Stimulated activated CD4-positive, alpha-beta T cell treated with anti-CD3 and anti-CD28 coated beads, Interleukin-12 subunit alpha, Interleukin-12 subunit beta, amount 100 ng/mL, for 4 hours (primary cell): ENCODE measurements at places on chromosomes 12 and 14.

DNA sequence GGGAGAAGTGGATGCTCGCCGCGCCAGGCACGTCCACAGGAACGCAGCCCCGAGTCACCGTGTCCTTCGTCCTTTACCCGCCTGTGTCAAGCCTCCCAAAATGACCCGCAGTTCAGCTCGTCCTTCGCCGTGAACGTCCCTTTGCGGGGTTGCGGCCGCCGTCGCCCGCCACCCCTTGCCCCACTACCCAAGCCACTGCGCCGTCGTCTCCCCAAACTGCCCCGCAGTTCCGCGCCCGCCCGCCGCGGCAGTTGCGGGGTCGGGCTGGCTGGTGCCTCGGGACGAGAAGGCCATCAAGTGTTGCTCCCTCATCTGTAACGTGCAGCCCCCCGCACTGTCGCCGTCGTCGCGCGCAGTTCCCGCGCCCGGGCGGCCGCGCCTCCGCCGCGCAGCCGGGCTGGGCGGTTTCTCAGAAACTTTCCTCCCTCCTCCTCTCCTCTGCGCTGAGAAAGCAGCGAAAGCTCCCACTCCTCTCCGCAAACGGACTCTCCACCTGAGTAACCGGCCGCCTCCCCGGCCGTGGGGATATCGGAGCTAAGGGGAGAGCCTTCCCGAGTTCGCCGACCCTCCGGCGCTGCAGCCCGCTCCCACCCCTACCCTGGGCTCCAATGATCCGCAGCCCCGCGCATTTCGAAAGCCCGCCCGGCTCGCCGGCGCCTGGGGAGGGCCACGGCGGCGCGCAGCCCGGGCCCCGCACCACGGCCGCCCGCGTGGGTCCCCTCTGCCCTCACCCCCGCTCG, 6.7 kb downstream of the CDKN1B start:
- DNase-seq = peak; percentile 45

GRCh38 chr12:5742258-5742657, 202.8 kb downstream of the ANO2 start:
- no peak for DNase-seq

DNA sequence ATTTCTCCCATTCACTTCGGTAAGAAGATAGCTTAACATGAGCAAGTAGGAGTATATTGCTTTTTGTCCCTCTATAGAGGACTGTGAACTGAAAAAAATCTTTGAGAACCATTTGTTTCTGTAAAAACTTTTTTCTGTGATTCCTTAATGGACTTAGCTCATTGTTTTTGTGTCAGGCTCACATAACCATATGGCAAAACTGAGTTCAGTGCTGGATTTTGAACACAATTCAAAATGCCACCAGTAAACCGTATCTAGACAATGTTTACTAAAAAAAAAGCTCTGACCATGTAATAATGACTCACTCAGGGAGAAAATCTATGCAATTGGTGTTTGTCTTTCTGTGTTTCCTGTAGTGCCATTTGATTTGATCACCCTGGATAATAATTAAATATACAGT, 5.2 kb downstream of the TRHDE start:
- no peak for DNase-seq

DNA sequence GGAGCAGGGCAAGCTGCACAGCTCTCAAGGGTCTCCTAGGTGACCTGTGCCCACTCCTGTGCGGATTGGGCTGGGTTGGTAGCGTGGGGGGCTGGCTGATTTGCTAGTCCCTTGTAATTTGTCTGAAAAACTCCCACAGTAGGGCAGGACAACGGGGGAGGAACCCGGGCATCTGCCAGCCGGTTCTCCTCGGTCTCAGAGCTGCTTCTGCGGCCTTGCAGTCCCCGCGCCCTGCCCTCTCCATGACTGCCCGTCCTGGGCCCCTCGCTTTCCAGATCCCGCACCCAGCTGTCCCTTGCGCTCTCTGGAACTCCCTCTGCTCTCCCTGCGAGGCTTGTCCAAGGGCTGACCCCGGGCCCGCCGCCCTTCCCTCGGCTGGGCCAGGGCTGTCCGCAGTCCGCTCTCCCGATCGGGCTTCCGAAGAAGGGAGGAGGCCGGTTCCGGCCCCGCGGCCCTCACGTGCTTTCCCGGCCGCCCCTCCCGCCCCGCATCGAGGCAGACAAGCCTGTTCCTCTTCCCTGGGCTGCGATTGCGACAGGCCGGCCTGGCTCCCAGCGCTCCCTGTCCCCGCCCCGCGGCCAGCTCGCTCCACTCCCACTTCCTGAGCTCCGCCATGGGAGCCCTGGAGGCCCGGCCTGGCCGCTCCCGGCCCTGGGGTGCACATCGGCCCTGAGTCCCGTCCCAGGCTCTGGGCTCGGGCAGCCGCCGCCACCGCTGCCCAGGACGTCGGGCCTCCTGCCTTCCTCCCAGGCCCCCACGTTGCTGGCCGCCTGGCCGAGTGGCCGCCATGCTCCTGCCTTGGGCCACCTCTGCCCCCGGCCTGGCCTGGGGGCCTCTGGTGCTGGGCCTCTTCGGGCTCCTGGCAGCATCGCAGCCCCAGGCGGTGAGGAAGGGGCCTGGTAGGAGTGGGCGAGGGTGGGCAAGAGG, at the start of gene LTBR:
Gene LTBR (plus strand): TSS at position 591 of the 927 bp plus-strand sequence. CDS start 197 bp downstream, at position 788.
- no peak for DNase-seq

GRCh38 chr12:123061441-123062205, 81.1 kb downstream of the ARL6IP4 start:
- no peak for DNase-seq

DNA sequence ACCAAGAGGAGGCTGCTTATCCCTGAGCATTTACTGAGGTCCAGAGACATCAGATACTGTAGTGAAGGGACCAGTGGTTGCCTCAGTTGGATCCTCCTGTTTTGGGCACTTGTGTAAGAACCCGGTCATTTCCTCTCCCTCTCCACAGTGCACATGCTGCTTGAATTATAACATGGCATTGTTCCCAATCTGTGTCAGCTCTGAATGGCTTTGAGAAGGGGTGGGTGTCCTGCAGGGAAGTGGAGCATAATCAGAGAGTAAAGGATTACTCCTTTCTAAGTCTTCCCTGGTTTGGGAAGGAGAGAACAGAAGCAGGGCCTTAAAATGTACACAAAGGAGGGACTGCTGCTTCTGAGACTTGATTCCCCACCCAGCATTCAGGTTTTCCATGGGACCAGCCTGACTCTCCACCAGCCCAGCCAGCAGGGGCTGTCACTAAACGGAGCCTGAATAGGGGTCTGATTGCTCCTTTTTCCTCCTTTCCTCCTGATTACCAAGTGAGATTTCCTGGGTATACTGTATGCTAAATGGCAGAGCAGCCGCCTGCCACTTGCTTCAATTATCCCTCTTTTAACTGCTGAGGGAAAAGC, 78.4 kb downstream of the NRXN3 start:
- no peak for DNase-seq

GRCh38 chr12:71019282-71019831, 98.8 kb upstream of the PTPRR start:
- DNase-seq = no peak

- DNase-seq = no peak
These were observed 237.9 kb upstream of the NAV3 start for GRCh38 chr12:77592836-77593235.

- no peak for DNase-seq
These were observed 28.3 kb upstream of the DIO2 start for GRCh38 chr14:80239631-80240030.

DNA sequence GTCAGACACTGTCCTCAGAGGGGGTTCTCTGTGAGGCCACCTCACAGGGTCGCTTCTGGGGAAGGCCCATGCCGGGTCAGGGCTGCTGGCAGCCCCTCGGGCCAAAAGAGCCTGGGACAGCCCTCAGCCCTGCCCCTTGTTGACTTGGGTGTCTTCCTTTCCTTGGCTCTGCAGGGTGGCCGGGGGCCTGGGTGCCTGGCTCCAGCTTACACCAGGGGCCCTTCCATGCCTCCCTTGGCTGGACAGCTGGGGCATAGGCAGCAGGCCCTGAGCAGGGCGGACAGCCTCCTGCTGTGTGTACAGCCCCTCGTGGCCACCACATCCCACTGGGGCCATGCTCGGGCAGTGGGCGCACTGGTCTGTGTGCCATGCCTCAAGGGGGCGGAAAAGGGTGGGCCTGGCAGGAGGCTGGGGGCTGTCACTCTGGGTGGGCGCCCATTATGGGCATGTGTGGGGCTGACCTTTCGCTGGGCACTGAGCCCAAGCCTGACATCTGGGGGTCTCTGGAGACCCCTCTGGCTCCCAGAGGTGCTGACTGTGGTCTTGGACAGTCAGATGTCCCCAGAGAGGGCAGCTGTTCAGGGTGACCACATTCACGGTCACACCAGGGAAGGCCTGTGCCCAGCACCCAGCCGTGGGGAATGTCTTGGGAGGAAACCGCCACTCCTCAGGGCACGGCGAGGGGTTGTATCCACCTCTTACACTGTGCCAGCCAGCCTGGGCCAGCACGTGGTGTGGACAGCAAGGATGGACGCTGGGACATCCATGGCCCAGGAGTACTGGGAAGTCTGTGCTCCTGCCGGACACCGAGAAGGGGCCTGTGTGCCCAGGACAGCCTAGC, 313.3 kb downstream of the TMEM121 start:
- DNase-seq = no peak

GRCh38 chr12:112788205-112788604, 3.3 kb upstream of the RPH3A start:
- no peak for DNase-seq

GRCh38 chr12:89344862-89345202, 7.5 kb downstream of the DUSP6 start:
- no peak for DNase-seq

DNA sequence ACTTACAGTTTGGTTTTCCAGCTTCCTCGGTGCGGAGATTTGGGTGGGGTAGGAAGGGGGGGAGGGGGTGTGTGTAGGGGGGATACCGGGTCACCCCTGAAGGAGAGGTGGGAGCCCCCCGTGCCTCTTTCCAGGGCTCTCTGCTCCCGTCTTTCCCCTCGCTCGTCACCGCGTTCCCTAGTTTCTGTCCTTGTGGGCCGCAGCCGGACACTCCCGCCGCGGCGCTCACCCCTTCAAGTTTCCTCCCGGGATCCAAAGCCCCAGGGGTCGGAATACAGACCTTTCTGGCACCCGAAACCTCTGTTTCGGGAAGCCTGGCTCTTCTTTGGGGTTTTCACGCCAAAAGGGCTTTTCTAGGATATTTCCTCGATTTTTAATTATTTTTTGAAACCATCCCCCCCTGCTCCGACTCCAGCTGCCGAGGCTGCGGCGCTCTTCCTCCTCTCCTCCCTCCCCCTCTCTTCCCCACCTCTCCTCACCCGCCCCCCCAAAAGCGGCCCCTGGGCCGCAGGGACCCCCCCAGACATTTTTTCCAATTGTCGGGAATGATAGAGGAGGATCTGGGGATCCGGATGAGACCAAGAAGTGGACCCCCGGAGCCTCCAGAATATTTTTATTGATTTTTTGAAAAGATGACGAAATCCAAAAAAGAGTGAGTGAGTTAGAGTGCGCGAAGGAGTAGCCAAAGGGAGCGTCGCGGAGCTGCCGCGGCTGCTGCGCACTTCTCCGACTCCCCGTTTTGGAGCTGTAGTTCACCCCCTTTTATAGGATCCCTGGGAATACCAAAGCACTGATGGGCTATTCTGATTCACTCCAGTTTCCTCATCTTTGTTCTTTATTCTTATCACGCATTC, 1.7 kb downstream of the CCND2 start:
- DNase-seq = no peak

- DNase-seq = no peak
These were observed 1.4 kb upstream of the CLMN start for GRCh38 chr14:95320955-95321600.

- DNase-seq = no peak
These were observed 942.3 kb upstream of the TMEM132C start for GRCh38 chr12:127324681-127325080.

GRCh38 chr12:128920468-128920867, 67.2 kb downstream of the GLT1D1 start:
- DNase-seq = no peak

DNA sequence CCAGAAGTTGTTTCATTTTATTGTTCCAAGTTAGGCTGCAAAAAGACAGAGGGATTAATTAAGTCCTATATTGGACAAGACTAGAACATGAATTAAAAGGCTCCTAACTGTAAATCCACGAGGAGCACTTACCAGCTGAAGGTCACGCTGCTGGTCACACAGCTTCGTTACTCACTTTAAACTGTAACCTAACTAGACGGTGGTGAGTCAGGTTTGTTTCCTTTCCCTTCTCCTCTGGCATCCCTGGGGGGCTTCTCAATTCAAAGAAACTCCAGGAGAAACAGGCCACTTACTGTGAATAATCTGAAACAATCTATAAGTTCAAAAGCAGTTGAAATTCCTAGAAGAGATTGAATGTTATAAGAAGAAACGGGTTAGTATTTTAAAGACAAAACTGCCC, 331.4 kb downstream of the BCAT1 start:
- no peak for DNase-seq

DNA sequence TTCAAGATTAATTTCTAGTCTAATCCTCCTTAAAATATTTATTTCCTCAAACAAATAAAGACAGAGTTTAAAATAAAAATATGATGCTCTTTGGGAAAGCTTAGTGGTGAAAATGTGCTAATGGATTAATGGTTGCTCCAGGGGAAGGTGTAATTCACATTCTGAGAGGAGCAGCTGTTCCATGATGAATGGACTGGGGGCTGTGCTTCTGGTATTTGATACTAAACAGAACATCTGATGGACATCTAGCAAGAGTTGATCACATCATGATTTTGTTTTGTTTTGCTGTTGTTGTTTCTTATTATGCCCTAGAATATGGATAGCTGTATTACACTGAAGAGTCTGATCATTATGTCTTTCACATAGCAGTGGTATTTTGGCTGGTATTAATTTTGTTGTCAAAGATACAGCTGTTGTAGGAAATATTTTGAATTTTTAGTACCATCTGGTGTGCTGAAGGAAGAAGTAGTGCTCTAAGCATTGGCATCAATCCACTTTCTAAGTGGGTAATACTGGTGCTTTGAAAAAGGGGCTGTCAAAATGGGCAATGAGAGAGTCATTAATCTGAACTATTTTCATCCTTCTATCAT, 296.4 kb downstream of the ADAMTS20 start:
- no peak for DNase-seq

- no peak for DNase-seq
These were observed 96.1 kb downstream of the PPHLN1 start for GRCh38 chr12:42421844-42422779.
